ENCODE measurements at places on chromosomes 7 and 10.

GRCh38 chr7:22876986-22877729 is 54.5 kb upstream of the TOMM7 start:
- no peak for DNase-seq

GRCh38 chr7:96126382-96126781 is 195.5 kb downstream of the SLC25A13 start:
- DNase-seq = no peak

DNA sequence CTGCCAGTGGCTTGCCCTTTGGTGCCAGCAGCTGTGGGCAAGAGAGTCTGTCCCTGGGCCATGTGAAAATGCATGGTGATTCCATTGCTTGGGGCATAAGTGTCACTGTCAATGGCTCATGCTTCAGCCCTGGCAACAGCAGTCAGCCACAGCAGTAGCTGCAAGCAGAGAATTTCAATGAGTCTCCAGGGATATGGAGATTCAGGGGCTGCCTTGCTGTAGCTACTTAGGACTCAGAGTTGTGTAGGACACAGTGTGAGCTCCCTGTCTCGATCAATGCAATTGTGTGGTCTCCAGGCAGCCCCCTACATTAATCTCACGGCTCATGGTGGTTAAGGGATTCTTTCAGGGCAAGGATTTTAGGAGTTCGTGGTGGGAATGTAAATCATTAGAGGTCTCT is 126.3 kb upstream of the STARD3NL start:
- DNase-seq = no peak

- no peak for DNase-seq
Measured at GRCh38 chr10:118790058-118790457, 35.3 kb upstream of the CACUL1 start.

GRCh38 chr10:78312197-78313047 is 278.8 kb downstream of the RPS24 start:
- DNase-seq = no peak

GRCh38 chr10:102332772-102333171 is 62.7 kb upstream of the NFKB2 start:
- DNase-seq = no peak

- no peak for DNase-seq
Measured at GRCh38 chr7:4730971-4731370, 44.5 kb upstream of the AP5Z1 start.

DNA sequence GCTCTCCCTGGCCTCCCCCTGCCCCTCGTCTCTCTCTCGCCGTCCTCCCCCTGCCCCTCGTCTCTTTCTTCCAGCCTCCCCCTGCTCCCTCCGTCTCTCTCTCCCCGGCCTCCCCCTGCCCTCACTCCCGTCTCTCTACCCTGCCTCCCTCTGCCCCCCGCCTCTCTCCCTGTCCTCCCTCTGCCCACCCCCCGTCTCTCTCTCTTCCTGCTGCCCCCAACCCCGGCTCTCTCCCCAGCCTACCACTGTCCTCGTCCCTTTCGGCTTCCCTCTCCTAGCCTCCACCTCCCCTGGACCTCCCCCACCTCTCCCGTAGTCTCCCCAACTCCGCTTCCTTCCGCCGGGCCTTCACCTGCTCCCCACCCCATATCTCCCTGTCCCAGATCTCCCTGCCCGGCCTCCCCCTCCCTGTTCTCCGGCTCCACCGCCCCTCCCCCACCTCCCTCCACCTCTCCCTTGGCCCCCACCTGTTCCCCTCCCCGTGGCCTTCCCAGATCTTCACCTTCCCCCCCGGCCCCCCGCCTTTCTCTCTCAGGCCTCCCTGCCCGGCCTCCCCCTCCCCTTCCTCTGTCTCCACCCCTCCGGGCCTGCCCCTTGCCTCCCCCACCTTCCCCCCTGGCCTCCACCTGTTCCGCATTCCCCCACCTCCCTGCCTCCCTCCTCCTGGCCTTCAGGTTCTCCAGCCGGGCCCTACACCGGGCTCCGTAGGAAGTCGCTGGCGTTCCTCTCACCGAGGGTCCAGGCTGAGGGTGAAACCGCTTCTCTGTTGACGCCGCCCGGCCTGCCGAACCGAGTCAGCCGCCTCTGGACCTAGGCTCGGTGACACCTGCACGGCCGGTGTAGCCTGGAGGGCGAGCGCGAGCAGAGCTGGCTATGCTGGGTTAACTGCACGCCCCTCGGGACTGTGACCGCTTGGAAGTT is 1.2 kb downstream of the GET4 start:
- peak; percentile 8 for DNase-seq

- no peak for DNase-seq
Measured at GRCh38 chr7:91228927-91229558, 35.2 kb upstream of the FZD1 start.

- DNase-seq = no peak
Measured at GRCh38 chr10:113982296-113982695, 61.4 kb upstream of the ADRB1 start.

- peak; percentile 75 for DNase-seq
Measured at GRCh38 chr7:96061844-96062243, 260.1 kb downstream of the SLC25A13 start.

- no peak for DNase-seq
Measured at GRCh38 chr10:6346631-6347030, 143.9 kb downstream of the PFKFB3 start.

DNA sequence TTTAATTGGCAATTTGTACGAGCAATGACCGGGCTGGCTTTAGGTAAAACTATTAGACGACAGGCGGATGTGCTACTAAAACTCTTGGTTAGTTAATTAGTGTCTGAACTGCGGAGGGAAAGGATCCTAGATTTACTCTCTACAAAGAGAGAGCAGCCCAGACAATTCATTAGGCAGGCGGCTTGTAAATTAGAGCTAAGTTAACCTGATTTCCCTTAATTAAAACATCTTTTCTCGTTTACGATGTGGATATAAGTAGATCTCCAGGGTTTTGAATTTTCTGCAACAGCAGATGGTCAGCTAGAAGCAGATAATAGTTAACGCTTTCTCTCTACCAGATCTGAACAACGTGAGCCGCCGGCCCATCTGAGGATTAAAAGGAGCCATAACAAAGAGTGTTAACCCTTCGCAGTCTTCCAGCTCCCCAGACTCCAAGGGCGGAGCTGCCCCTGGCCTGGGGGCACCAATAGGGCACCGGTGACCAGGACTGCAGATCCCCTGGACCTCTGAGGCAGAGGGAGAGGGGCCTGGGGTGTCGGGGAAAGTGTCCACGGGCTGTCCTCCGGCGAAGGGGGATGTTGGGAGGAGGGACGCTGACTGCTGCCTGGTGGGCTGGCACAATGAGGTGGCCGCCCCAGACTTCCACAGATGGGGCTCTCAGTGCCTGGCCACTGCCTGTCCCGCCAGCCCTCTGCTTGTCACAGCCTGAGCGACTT is 6.3 kb upstream of the UNCX start:
- no peak for DNase-seq

- DNase-seq = no peak
Measured at GRCh38 chr10:22629852-22630233, 84.5 kb downstream of the PIP4K2A start.

- DNase-seq = no peak
Measured at GRCh38 chr10:88538048-88538447, 45.1 kb downstream of the RNLS start.

GRCh38 chr10:26525586-26525985 is 87.4 kb downstream of the APBB1IP start:
- no peak for DNase-seq

GRCh38 chr7:46134795-46135194 is 213.7 kb upstream of the IGFBP3 start:
- no peak for DNase-seq

GRCh38 chr10:24331457-24331856 is 122.5 kb downstream of the KIAA1217 start:
- peak; percentile 93 for DNase-seq

DNA sequence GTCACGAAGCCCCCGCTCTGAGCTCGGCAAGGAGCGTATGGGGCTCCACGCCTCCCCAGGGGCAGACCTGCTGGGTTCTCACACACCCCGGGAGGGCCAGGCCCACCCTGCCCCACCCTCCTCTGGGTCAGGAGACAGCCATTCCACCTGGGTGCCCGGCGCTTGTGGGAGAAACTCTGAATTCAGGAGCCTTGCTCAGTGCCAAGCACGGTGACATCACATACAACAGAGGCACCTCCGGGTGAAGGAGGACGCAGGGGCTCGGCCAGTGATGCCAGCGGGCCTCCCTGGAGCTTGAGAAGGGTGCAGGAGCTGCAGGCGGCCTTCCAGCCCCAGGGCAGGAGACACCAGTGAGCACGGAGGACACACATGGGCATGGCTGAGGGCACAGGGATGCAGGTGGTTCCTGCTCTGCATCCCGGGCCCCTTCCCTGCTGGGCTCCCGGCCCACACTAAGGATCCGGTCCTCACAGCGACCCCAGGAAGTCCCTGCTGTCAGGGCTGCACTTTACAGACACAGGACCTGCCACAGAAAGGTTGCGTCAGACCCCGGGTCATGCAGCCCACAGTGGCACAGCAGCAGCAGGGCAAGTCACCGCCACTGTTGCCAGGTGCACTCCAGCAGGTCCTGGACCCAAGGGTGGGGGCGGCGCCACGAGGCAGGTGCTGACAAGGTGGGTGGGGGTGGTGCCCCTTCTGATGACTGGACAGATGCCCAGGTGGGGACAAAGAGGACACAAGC is 108.0 kb downstream of the MAD1L1 start:
- no peak for DNase-seq

- DNase-seq = peak; percentile 70
Measured at GRCh38 chr7:151059367-151060112, at the start of gene SLC4A2. Gene SLC4A2, plus strand, starts transcription at chr7:151059589. Its CDS starts 2,399 bp downstream, at chr7:151061988.

DNA sequence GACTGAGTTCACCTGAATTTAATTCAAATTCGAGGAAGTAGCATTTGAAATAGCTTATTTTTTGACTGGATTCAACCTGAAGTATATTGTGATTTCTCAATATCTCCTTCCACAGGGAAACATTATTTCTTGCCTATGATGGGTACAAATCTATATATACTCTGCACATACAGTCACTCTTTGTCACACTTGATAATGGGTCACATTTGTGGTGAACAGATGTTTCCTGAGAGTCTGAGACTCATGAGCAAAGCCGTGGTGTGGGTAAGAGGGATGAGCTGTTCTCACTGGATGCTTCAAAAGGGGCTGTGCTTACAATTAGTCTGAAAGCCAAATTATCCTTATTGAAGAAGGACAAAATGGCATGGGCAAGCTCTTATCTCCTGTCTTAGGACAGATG is 18.0 kb upstream of the TBXAS1 start:
- no peak for DNase-seq

DNA sequence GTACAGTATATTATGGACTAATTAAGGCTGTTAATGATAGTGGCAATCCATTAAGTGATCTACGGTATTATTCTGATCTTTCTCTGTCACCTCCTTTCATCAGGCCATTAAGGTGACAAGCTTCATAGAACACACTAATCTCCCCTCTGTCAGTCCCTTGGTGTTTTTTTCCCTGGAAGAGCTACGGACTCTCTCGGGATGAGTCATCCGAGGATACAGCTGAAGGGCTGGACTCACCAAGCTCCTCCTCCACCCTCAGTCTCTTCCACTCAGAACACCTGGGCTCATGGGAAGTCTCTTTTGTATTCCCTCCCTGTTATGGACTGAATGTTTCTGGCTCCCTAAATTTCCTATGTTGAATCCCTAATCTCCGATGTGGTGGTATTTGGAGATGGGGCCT is 69.8 kb upstream of the PLXNA4 start:
- no peak for DNase-seq

GRCh38 chr7:70777251-70777650 is 354.7 kb upstream of the GALNT17 start:
- no peak for DNase-seq

GRCh38 chr10:46548498-46549090 is 7.9 kb downstream of the GPRIN2 start:
- no peak for DNase-seq

DNA sequence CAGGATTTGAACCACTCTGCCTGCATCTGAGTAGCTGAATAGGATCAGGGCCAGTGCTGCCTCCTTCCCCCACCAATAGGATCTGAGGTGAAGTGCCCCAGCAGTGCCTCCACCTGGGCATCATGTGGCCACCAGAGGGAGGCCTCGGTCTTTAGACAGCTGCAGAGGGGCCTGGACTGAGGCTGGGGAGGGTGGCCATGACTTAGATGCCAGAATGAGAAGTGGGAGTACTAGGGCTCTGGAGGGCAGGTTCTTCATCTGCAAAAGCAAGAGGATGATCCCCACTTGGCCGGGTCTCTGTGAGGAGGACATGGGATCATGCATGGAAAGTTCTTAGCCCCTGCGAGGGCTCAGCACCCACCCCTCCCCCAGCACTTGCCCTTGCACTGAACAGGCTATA is 56.9 kb downstream of the NEUROG3 start:
- DNase-seq = peak; percentile 59

- peak; percentile 60 for DNase-seq
Measured at GRCh38 chr10:100043796-100044195, 34.0 kb upstream of the DNMBP start.

GRCh38 chr7:155860840-155861479 is 48.7 kb upstream of the SHH start:
- DNase-seq = peak; percentile 98

GRCh38 chr7:104530251-104530650 is 201.8 kb downstream of the LHFPL3 start:
- DNase-seq = no peak

- no peak for DNase-seq
Measured at GRCh38 chr7:140435252-140435895, 31.5 kb downstream of the RAB19 start.

GRCh38 chr10:8158193-8159071 is 103.9 kb downstream of the GATA3 start:
- DNase-seq = peak; percentile 63

- no peak for DNase-seq
Measured at GRCh38 chr10:62560201-62560819, 186.1 kb downstream of the ZNF365 start.

DNA sequence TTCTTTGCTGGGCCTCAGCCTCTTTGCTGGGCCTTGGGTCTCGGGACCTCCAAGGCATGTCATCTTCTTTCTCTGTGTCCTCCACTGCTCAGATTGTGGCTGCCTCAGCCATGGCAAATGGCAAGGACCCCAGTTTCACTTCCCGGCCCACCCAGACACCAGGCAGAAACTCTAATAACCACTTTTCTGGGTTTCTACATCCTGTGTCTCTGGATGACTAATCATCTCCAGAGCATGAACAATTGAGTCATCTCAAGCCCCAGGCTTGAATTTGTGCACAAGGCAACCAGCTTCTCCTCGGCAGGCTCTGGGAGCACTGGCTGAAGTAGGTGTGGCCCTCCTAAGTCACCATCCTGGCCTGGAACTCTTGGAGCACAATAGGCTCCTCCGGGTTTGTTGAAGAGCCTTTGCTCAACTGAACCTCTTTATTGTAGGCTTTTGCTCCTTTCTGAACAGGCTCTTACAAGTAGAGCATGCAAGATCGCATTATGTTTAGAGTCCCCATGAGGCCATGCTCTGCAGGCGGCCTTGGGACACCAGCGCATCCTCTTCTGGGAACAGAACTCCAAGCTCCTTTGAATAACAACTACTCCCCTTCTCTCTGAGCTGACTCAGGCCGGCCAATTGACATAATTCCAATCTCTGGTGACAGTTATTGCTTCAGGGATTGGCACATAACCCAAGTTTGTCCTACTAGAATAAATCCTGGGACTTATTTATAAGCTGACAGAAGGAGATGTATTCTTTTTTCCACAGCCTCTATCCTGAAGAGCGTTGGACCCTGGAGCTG is 218.1 kb downstream of the WDR11 start:
- DNase-seq = peak; percentile 96
